ENCODE measurements at places on chromosomes 1 and 21.

DNA sequence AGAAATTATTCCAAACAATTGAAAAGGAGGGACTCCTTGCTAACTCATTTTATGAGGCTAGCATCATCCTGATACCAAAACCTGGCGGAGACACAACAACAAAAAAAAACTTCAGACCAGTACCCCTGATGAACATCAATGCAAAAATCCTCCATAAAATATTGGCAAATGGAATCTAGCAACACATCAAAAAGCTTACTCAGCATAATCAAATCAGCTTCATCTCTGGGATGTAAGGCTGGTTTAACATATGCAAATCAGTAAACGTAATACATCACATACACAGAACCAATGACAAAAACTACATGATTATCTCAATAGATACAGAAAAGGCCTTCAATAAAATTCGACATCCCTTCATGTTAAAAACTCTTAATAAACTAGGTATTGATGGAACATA lies 440.1 kb downstream of the NUF2 start:
- no peak for DNase-seq

GRCh38 chr1:171740356-171740863 lies 1.5 kb downstream of the VAMP4 start:
- no peak for DNase-seq

GRCh38 chr1:7145947-7146346 lies 360.7 kb downstream of the CAMTA1 start:
- DNase-seq, result no peak

DNA sequence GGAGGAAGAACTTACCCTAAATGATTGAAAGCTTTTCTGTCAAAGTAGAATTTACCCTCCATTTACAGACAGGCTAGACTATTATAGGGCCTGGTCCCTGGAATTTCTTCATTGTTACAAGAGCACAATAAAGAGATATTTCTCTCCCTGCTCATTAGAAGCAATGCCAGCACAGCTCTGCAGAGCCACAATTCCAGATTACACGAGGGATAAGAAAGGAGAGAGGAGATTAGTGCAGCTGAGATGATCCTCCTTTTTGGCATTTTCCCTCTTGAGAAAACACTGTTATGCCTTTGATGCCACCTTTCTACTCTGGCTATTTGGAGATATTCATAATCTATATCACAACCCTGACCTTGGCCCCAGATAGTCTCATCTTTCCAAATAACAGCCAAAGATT lies 1119.5 kb upstream of the TMPRSS15 start:
- no peak for DNase-seq

- DNase-seq, result no peak
Measured at GRCh38 chr1:229127301-229127700, 143.6 kb upstream of the RAB4A start.

Data from psoas muscle (tissue), 8 donors.